ENCODE measurements at places on chromosomes 4 and X.

- no peak for DNase-seq
These were observed 1045.0 kb downstream of the GLUD2 start for GRCh38 chrX:122092360-122092759.

DNA sequence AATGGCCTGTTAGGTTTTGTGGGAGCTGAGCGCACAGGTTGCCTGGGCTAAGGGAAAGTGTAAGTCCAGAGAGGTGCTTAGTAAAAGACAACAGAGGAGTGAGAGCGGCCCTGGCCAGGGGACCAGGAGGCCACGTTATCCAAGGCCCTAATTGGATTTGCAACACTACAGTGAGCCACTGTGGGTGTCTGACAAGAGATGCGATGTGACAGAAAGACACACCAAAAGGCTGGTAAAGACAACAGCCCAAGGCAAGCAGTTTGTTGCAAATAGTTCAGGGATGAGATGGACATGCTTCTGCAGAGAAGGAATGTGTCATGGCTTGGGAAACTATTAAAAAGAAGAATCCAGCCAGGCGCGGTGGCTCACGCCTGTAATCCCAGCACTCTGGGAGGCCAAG is 162.7 kb upstream of the KIT start:
- peak; percentile 42 for DNase-seq

GRCh38 chrX:47187106-47187677 is 6.4 kb upstream of the UBA1 start:
- no peak for DNase-seq

- DNase-seq, result no peak
These were observed 104.2 kb upstream of the MSX1 start for GRCh38 chr4:4755306-4755705.

- no peak for DNase-seq
These were observed 390.5 kb upstream of the TECRL start for GRCh38 chr4:64799751-64800150.

DNA sequence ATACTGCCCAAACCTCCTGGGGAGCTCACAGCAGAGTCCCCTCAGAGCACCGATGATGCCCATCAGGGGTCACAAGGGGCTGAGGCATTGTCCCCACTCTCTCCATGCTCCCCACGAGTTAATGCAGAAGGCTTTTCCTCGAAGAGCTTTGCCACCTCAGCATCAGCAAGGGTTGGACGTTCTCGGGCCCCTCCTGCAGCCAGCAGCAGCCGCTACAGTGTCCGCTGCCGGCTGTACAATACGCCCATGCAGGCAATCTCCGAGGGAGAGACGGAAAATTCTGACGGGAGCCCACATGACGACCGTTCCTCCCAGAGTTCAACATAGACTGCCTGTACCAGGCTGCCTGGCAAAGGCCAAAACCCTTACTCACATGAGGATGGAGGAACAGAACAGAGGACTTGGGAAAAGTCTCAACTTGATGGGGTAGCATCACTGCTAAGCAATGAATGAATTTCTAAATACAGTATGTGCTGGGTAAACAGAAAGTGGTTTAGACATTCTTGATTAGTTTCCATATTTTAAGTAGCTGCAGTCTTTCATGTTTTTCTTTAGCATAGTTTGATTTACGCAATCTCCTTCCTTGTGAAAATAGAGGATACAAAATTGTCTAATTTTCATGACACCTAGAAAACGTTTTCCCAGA is 5.0 kb upstream of the SCML1 start:
- peak; percentile 2 for DNase-seq

DNA sequence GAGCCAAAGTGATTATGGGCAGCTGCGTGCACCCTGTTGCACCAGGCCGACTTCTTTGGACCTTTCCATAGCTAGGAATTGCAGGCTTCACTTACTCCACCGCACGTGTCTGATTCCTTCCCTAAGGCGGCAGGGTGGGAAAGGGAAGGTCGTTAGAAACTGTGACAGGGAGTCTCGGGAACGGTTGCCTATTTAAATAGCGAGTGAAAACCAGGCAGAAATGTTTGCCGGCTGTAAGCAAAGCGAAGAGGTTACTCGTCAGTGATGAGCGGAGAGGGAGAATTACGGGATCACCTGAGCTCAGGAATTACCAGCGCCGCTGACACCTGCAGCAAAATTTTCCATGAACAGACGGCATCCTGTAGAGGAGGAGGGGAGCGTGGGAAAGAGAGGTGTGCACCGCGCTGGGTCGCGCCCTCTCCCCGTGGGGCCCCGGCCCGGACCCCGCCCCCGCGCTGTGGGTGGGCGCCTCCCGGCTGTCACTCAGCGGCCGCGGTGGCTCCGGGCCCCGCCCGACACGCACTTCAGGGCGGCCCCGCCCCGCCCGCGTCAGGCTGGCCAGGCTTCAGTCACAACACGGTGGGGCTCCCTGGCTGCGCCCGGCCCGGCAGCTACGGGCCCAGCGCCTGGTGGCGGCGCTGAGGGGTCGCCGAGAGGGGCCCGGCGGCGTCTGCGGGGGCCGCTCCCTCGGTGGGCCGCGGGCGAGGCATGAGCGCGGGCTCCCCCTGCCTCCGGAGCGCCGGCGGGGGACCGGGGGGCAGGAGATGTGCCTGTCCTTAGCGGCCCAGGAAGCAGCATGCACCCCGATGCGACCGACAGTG is at the start of gene SNX25:
Gene SNX25 (plus strand): TSS at position 568 of the 821 bp plus-strand sequence. CDS start 229 bp downstream, at position 797.
- peak; percentile 72 for DNase-seq

DNA sequence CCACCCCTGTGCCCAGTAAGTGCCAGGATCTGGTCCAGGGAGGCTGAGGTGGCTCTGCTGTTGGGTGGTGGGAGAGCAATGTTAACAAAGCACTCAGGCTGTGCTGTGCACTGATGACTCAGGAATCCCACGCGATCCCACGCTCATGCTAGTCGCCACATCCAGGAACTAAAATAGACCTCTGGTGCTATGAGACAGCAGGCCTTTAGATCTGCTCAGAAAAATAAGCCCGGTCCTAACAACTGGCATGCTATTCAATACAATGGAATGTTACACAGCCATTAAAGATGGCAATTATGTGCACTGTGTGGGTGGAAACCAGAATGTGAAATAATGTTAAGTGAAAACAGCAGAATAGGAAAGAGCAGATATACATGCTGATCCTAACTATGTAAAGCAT is 26.0 kb downstream of the ARL13A start:
- DNase-seq, result peak; percentile 79

DNA sequence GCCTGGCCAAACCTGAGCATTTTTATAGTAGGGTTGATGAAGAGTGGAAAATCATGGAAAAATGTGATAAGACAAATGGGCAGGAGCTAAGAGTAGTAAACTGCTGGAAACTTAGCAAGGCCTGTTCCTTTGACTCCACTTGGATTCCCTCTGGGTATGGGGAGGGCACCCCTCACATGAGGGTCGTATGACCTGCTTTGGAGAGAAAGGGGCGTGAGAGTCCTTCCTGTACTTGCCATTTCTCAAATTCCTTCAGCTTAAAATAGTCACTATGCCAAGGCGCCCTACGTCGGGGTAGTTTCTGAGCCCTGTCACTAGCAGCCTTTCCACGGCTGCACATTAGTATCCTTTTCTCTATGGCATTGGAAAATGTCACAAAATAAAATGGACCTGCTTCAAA is 49.1 kb downstream of the GPRIN3 start:
- no peak for DNase-seq

DNA sequence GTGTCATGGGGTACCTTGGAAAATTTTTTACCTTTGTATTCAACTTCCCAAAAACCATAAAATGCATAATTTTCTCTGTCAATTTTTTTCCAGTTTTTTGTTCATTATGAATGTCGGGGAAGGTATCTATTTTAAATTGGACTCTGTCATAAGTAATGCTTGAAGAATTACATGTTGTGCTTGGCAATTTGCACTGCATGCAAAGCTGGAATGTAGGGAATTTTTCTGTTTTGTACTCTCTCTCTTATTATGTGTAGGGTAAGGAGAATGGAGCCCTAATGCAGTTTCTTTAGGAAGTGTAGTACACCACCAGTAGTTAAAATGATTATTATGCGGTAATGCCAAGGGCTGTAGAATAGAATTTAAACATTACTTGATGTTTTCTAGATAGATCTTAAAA is 137.7 kb upstream of the LIMCH1 start:
- DNase-seq, result peak; percentile 48

- DNase-seq, result peak; percentile 48
These were observed 130.9 kb downstream of the AFAP1 start for GRCh38 chr4:7808752-7809151.
